ENCODE measurements at places on chromosomes 3 and 15. TPM values are rescaled to one million over a fixed set of nuclear protein-coding genes. Genes with fewer than 3 reads are reported as not detected.

The RAP2B gene
- total RNA-seq, result 12.7 TPM

The NR2E3 gene
- total RNA-seq, result not detected

DNA sequence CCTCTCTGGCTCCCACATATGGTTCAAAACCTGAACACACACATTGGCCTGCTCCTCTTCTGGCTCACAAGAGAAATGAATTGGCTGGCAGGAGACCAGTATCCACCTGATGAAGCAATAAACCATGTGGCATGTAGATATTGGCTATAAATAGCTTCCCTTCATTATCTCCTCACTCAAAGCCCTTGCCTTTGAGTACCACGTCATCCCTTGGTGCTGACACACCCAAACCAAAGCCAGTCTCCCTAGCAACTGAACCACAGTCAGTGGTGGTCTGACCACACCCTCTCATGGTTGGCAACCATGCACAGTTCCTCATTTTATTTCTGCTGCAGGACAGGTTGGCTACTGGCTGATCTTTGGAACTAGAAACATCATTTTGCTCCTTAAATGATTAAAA lies 98.8 kb downstream of the ZNF621 start:
- H3K4me3 ChIP-seq, result no peak overlapping the region
- no peak overlapping the region for H3K27ac ChIP-seq
- peaks cover 5% of the 10 kb centered on the region for H3K27me3 ChIP-seq

GRCh38 chr3:58994746-58995330 lies 55.0 kb downstream of the CFAP20DC start:
- DNase-seq, result peak; percentile 19
- H3K4me3 ChIP-seq, result no peak overlapping the region
- H3K27me3 ChIP-seq, result peaks cover 1% of the 10 kb centered on the region
- peaks cover 7% of the 10 kb centered on the region for H3K4me1 ChIP-seq
- no peak overlapping the region for H3K27ac ChIP-seq

DNA sequence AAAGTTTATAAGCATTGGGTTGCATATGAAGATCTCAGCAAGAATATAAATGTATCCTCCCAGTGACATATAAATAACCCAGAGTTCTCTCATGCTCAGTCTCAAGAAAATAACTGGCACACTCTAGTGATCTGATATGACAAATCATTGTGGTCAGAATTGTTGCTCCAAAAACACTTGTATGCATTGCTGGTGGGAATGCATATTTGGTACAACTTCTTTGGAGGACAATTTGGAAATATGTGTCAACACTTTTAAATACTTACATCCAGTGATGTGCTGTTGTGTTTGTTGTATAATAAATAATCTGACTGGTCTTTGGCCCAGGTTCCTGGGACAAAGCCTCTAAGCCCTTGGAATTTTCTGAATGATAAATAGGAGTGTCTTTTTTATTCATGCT lies 66.7 kb upstream of the STT3B start:
- peaks cover 66% of the 10 kb centered on the region for H3K4me1 ChIP-seq
- H3K27ac ChIP-seq, result no peak overlapping the region
- no peak overlapping the region for H3K4me3 ChIP-seq
- H3K27me3 ChIP-seq, result no peaks in the 10 kb centered on the region
- H3K36me3 ChIP-seq, result peaks cover 2% of the 10 kb centered on the region
- no peak for DNase-seq

- DNase-seq, result no peak
- no peaks in the 10 kb centered on the region for H3K36me3 ChIP-seq
- H3K27ac ChIP-seq, result peak overlapping the region; percentile 82
- H3K4me3 ChIP-seq, result peak overlapping the region; percentile 76
Measured at GRCh38 chr15:51738553-51738952, 1.1 kb upstream of the LYSMD2 start.

DNA sequence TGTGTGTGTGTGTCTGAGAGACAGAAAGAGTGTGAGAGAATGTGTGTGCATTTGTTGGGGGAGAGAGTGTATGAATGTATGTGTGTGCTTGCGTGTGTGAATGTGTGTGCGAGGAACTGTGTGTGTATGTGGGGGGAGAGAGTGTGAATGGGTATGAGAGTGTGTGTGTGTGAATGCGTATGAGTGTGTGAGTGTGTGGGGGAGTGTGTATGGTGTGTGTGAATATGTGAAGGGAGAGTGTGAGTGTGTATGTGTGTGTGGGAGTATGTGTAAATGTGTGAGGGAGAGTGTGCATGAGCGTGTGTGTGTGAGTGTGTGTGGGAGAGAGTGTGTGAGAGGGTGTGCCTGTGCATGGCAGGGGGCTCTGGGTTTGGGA lies 79.8 kb upstream of the ABHD17C start:
- H3K27me3 ChIP-seq, result peaks cover 21% of the 10 kb centered on the region
- no peaks in the 10 kb centered on the region for H3K4me1 ChIP-seq
- no peak overlapping the region for H3K4me3 ChIP-seq
- no peaks in the 10 kb centered on the region for H3K36me3 ChIP-seq

DNA sequence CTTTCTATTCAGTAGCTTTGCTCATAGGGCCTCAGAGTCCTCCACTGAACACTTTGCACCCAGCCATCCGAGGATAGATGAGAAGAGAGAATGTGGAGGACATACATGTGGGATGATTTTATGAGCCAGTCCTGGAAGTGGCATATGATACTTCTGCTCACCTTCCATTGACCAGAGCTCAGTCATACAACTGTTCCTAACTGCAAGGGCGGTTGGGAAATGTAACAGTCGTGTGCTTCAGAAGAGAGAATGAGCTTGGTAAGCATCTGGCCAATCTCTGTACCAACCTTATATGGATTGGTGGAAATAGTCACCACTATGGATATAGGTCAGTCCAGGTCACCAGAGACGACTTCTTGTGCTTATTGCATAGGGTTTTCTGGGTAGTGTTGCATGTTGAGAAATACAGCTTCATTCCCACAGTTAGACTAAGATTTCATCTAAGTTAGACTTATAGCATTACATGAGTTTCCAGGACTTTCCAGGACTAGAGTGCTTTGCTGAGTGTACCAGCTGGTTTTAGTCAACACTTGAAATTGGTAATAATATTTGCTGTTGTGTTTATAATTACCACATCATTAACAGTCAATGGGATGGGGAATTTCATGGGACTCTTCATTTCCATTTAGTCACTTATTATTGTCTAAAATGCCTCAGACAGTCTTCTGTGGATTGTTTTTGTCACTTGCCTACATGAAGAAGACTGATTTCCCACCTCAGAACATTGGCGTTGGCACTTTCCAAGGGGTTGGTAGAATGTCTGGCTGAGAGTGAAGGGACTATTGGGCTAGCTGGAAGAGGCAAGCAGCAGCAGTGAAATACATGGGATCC lies 214.5 kb upstream of the ROPN1 start:
- H3K36me3 ChIP-seq, result no peaks in the 10 kb centered on the region
- peaks cover 12% of the 10 kb centered on the region for H3K27me3 ChIP-seq
- no peak for DNase-seq
- no peaks in the 10 kb centered on the region for H3K4me1 ChIP-seq
- H3K4me3 ChIP-seq, result no peak overlapping the region

- H3K27ac ChIP-seq, result peak overlapping the region; percentile 5
- peaks cover 3% of the 10 kb centered on the region for H3K27me3 ChIP-seq
- H3K36me3 ChIP-seq, result no peaks in the 10 kb centered on the region
- no peak overlapping the region for H3K4me3 ChIP-seq
- peaks cover 25% of the 10 kb centered on the region for H3K4me1 ChIP-seq
- DNase-seq, result peak; percentile 93
Measured at GRCh38 chr15:60916679-60917460, 312.2 kb downstream of the RORA start.

GRCh38 chr3:8954938-8955763 lies 8.1 kb downstream of the RAD18 start:
- no peak overlapping the region for H3K27ac ChIP-seq
- H3K27me3 ChIP-seq, result no peaks in the 10 kb centered on the region
- H3K4me1 ChIP-seq, result peaks cover 19% of the 10 kb centered on the region
- DNase-seq, result no peak
- peaks cover 32% of the 10 kb centered on the region for H3K36me3 ChIP-seq

GRCh38 chr3:68458581-68458980 lies 473.8 kb downstream of the TAFA4 start:
- no peak overlapping the region for H3K27ac ChIP-seq
- no peak for DNase-seq
- H3K36me3 ChIP-seq, result peaks cover 6% of the 10 kb centered on the region
- H3K4me1 ChIP-seq, result no peaks in the 10 kb centered on the region
- H3K4me3 ChIP-seq, result no peak overlapping the region

GRCh38 chr3:37751967-37752648 lies 109.6 kb upstream of the CTDSPL start:
- H3K27ac ChIP-seq, result no peak overlapping the region
- DNase-seq, result no peak
- peaks cover 17% of the 10 kb centered on the region for H3K27me3 ChIP-seq

All from activated CD4-positive, alpha-beta memory T cell treated with anti-CD3 and anti-CD28 coated beads for 36 hours (primary cell).